Gastrocnemius medialis (tissue), 4 donors: ENCODE measurements at places on chromosomes 2 and 18. TPM values are rescaled to one million over a fixed set of nuclear protein-coding genes. Genes with fewer than 3 reads are reported as not detected.

DNA sequence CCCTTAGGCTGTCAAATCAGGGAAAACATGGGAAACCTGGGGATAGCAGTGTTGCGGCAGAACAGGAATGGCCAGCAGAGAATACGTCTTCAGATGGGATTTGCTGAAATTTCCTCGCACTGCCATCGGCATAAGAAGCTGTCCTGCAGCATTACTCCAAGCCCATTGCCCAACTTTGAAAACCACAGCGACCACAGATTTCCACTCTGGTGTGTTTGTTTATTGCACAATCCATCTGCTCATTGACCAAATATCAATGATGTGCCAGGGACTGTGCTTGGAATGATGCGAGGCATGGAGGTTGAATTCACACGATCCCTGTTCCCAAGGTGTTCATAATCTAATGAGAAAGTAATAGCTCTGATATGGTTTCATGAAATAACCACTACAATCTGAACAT, 383.3 kb upstream of the MYT1L start:
- H3K36me3 ChIP-seq: no peaks in the 10 kb centered on the region
- H3K4me1 ChIP-seq: no peaks in the 10 kb centered on the region
- DNase-seq: no peak
- no peak overlapping the region for H3K27ac ChIP-seq
- no peak overlapping the region for H3K4me3 ChIP-seq

DNA sequence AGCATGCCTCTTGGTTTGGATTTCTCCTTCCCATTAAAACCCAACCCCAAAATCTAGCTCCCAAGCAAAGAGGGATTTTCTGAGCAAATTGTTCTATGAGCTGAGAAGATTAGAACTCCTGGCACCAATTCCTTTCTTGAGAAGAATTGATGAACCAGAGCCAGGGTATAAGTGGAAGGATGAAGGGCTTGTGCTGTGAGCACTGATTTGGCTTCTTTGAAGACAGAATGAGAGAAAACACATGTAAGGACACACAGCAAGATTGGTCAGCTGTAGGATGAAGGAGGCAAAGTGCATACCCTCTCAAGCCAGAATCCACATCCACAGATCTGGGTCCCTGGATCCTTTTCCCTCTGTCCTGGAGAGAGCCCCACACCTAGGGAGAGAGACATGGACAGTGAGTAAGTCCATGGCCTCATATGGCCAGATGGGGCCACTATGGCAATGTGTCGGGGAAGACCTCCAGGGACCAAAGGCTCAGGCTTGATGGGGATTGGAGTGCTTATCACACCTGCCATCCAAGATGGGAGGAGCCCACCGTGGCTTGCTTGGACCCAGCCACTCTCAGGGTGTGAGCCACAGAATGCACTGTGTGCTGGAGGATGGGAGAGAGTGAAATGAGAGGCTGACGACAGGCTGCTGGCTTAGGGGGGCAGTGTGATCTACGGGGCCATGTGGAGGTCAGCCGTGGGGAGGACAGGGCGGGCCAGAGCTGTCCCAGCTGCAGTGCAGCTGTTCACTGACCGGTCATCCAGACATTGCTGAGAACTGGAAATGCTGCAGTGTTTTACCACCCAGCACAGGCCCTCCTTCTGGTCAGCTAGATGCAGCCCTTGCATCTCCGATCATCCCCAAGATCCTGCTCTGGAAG, 339.8 kb downstream of the CYP26B1 start:
- peaks cover 4% of the 10 kb centered on the region for H3K4me1 ChIP-seq
- H3K4me3 ChIP-seq: no peak overlapping the region
- no peak overlapping the region for H3K27ac ChIP-seq
- H3K27me3 ChIP-seq: no peaks in the 10 kb centered on the region

- no peak overlapping the region for H3K27ac ChIP-seq
- no peaks in the 10 kb centered on the region for H3K27me3 ChIP-seq
- no peak overlapping the region for H3K4me3 ChIP-seq
- no peak for DNase-seq
- H3K4me1 ChIP-seq: peaks cover 3% of the 10 kb centered on the region
Measured at GRCh38 chr2:42859006-42859552, 66.7 kb upstream of the HAAO start.

- peak; percentile 77 for DNase-seq
- H3K27me3 ChIP-seq: no peaks in the 10 kb centered on the region
- no peaks in the 10 kb centered on the region for H3K36me3 ChIP-seq
- peaks cover 19% of the 10 kb centered on the region for H3K4me1 ChIP-seq
Measured at GRCh38 chr2:212539072-212539880, 674 bp upstream of the ERBB4 start.

DNA sequence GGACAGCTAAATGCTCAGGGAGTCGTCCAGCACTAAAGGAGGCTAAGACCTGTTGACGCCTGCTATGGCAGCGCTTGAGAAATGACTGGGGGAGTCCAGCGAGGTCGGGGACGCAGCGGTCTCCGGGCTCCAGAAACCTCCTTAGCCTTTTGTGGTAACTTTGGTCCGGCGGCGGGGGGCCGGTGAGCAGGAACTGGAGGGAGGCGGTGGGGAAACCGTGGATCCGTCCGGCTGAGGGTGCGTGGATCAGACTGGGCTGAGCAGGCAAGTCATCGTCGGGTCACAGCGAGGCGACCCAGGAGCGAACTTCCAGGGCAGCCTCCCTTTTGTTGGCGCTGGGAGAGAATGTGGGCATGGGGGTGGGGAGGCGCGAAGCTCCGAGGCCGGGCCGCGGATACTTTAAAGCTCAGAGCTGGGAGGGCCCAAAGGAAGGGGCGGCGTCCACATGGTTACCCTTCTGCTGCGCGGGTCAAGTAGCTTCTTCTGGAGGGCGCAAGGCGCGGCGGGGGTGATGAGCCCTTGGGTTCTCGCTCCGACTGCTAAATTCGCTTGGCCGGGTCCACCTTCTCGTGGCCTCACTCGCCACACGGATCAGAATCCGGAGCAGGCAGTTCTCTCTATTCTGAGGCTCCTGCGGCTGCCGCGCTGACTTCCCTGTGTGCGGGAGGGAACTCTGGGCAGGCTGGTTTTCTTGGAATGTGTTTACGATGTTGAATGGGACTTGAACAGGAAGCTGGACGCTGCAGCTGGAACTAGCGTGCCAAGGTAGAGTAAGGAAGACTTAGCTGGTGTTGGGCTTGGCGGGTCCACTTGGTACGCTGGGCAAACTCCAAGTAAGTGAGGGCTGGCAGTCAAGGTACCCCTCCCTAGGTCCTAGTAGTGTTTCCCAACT, 920 bp downstream of the GULP1 start:
- peak overlapping the region; percentile 90 for H3K27ac ChIP-seq
- no peaks in the 10 kb centered on the region for H3K36me3 ChIP-seq
- peaks cover 20% of the 10 kb centered on the region for H3K4me1 ChIP-seq
- no peaks in the 10 kb centered on the region for H3K27me3 ChIP-seq
- peak overlapping the region; percentile 81 for H3K4me3 ChIP-seq

DNA sequence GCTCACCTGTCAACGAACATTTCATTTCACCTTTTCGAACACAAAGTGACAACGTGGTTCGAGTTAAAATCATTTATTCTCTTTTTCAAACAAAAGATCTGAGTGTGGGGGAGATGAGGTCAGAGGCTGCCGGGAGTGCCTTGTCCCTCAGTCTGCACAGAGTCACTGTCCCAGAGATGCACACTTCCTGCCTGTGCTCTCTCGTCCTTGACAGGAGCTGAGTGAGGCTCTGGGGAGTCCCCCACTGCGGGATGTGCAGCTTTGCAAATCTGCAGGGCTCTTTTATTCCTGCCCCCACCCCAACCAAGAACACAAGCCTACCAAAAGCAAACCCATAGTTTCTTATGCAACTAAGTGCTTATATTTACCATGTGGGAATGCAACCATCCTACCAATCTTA, 497.8 kb downstream of the EIPR1 start:
- no peaks in the 10 kb centered on the region for H3K27me3 ChIP-seq
- no peak overlapping the region for H3K4me3 ChIP-seq
- no peaks in the 10 kb centered on the region for H3K4me1 ChIP-seq
- H3K36me3 ChIP-seq: no peaks in the 10 kb centered on the region

GRCh38 chr2:100235581-100235980, 86.7 kb downstream of the LONRF2 start:
- no peak overlapping the region for H3K4me3 ChIP-seq
- H3K27me3 ChIP-seq: no peaks in the 10 kb centered on the region
- H3K36me3 ChIP-seq: no peaks in the 10 kb centered on the region

GRCh38 chr18:28174181-28174905, 2.6 kb downstream of the CDH2 start:
- H3K27me3 ChIP-seq: peaks cover 58% of the 10 kb centered on the region
- DNase-seq: no peak
- no peak overlapping the region for H3K27ac ChIP-seq

DNA sequence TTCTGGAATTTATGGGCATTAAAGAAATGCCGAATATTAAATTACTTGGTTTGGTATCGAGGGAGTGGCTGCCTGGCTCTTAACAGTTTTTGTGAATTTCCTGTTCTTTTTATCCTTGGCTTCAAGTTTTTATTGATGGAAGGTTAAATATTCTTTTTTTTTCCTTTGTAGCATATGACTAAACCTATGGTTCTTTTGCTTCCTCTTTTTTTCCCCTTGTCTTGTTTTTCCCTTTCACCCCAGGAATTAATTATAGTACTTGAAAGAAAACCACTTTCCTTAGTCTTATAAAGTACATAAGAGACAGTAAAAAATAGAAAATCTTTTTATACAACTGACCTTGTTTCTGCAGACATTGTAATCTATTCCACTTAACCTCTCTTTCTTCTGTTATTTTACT, 42.4 kb downstream of the MGAT5 start:
- peaks cover 11% of the 10 kb centered on the region for H3K4me1 ChIP-seq
- no peak for DNase-seq
- no peaks in the 10 kb centered on the region for H3K36me3 ChIP-seq
- no peaks in the 10 kb centered on the region for H3K27me3 ChIP-seq

- no peak overlapping the region for H3K27ac ChIP-seq
- H3K4me1 ChIP-seq: no peaks in the 10 kb centered on the region
- H3K4me3 ChIP-seq: no peak overlapping the region
- DNase-seq: no peak
- no peaks in the 10 kb centered on the region for H3K27me3 ChIP-seq
Measured at GRCh38 chr2:187900021-187900420, 345.8 kb upstream of the TFPI start.

DNA sequence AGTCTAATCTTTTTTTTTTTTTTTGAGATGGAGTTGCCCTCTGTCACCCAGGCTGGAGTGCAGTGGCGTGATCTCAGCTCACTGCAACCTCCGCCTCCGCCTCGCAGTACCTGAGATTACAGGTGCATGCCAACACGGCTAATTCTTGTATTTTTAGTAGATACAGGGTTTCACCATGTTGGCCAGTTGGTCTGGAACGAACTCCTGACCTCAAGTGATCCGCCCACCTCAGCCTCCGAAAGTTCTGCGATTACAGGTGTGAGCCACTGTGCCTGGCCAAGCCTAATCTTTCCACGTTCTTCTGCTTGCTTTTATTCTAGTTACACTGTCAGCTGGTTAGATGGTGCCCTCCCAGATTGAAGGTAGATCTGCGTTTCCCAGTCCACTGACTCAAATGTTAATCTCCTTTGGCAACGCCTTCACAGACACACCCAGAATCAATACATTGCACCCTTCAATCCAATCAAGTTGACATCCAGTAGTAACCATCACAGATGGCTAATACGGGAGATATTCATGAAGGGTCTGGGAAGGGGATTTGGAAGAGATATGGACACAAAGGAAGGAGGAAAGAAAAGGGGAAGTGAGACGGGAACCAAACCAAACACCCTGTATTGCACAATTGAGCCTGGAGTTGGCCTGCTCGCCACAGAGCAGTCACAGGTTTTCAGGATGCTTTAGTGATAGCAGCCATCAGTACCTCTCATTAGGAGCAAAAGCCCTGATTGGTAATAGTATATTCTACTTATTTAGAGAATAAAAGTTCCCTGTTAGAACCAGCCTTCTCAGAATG, 229.8 kb downstream of the PIK3C3 start:
- no peak for DNase-seq
- no peak overlapping the region for H3K27ac ChIP-seq
- no peaks in the 10 kb centered on the region for H3K27me3 ChIP-seq
- H3K36me3 ChIP-seq: no peaks in the 10 kb centered on the region
- H3K4me3 ChIP-seq: no peak overlapping the region
- H3K4me1 ChIP-seq: no peaks in the 10 kb centered on the region

DNA sequence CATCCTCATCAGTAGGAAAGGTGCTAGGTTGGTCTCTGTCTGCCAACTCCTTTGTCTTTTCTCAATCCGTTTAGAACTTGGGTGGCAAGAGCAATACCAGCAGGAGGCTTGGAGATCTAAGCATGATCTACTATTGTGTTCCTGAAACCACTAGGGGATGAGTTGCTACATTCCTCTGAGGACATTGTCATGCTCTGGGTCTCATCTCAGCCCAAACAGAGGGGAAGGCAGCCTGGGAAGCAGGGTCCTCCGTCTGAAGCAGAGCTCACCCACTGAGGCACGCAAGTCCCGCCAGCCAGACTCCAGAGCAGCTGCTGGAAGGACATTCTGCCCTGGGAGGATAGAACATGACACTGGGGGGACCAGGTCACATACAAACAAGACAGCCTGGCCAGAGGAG, 162.9 kb downstream of the MTCL1 start:
- H3K4me3 ChIP-seq: no peak overlapping the region
- H3K27me3 ChIP-seq: no peaks in the 10 kb centered on the region
- no peak overlapping the region for H3K27ac ChIP-seq

GRCh38 chr2:125330133-125330532, 1305.0 kb downstream of the CNTNAP5 start:
- no peak overlapping the region for H3K27ac ChIP-seq
- no peak overlapping the region for H3K4me3 ChIP-seq
- DNase-seq: no peak
- no peaks in the 10 kb centered on the region for H3K36me3 ChIP-seq
- H3K4me1 ChIP-seq: no peaks in the 10 kb centered on the region
- H3K27me3 ChIP-seq: no peaks in the 10 kb centered on the region

- no peaks in the 10 kb centered on the region for H3K4me1 ChIP-seq
- H3K27ac ChIP-seq: no peak overlapping the region
- H3K27me3 ChIP-seq: no peaks in the 10 kb centered on the region
Measured at GRCh38 chr2:220029013-220029412, 401.6 kb downstream of the SLC4A3 start.

GRCh38 chr2:181457121-181457740, at the start of gene ITGA4:
ITGA4 (plus strand) TSS chr2:181457386; CDS start chr2:181457655, 269 bp downstream.
- H3K27me3 ChIP-seq: peaks cover 19% of the 10 kb centered on the region
- peak; percentile 17 for DNase-seq
- no peaks in the 10 kb centered on the region for H3K4me1 ChIP-seq

DNA sequence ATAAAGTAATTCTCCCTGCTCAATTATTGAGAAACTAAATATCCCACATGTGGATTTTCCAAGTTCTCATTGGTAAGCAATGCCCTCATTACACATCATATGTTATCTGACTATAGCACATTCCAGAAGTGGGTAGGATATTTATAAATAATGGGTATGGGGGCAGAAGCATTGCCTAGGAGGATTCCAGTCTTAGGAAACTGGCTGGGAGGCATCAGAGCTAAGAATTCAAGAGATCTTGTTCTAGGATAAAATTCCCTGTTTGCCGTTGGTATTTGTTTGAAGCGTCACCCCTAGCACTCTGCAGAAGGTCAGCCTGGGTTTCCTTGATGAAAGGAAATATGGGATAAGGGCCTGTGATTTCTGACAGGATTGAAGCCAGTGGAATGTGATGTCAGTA, 20.1 kb downstream of the SIX2 start:
- H3K27me3 ChIP-seq: no peaks in the 10 kb centered on the region
- H3K27ac ChIP-seq: no peak overlapping the region
- H3K4me1 ChIP-seq: no peaks in the 10 kb centered on the region
- no peaks in the 10 kb centered on the region for H3K36me3 ChIP-seq
- DNase-seq: no peak

The CHST9 gene
- total RNA-seq: not detected

The C18orf63 gene
- not detected for total RNA-seq

The CYP26B1 gene
- total RNA-seq: 2.7 TPM

The NFE2L2 gene
- total RNA-seq: 33.0 TPM

The SPP2 gene
- total RNA-seq: 0.60 TPM

The GMPPA gene
- total RNA-seq: 25.6 TPM

The MYOM1 gene
- total RNA-seq: 265 TPM

The GYPC gene
- 73.0 TPM for total RNA-seq

The CAB39 gene
- 141 TPM for total RNA-seq
